Fibroblast of upper back skin (primary cell): ENCODE measurements at places on chromosomes 16 and 17.

DNA sequence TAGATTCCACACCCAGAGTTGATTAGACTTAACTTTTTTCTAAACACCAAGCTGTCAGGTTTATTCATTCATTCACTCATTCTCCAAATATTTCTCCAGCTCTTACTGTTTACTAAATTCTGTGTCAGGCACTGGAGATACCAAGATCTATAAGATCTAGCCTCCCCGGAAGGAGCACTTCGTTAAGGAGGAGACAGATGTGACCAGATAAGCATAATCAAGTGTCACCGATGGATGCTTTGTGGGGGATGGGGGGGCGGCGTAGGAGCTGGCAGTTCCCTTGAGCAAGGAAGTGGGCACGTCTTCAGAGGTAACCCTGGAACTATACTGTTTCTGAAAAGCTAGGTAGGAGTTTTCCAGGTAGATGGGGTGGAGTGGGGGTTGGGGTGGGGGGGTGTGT, 3.8 kb upstream of the RPL26 start:
- no peak for DNase-seq

DNA sequence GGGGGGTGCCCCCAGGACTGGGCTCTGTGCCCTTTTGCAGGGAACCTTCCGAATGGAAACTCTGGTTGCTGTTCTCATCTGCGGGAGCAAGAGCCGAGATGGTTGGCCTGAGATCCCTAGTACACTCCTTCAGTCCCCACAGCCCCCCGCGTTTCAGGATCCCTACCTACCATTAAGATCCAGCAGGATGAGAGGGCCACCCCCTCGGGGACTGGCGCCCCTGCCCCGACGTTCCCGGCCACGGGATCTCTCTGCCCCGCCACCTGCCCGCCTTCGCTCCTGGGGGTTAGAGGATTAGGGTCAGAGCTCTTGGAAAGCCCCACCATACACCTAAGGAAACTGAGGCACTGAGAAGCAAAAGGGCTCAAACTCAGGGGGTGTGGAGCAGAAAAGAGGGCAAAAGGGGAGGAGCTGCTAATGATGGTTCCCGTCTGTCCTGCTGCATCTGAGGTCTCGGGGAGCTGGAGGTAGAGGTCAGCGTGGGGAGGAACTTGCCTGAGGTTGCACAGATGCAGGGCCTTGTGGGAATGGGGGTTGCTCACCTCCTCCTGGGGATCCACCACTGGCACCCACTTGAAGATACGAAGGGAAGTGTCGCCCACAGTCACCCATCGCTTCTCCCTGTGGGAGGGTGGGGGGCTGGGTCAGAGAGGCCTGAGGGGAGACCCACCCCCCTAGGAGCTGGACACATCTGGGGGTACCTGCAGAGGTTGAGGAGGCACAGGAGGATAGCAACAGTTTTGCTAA, 1.0 kb downstream of the BCL7C start:
- no peak for DNase-seq

DNA sequence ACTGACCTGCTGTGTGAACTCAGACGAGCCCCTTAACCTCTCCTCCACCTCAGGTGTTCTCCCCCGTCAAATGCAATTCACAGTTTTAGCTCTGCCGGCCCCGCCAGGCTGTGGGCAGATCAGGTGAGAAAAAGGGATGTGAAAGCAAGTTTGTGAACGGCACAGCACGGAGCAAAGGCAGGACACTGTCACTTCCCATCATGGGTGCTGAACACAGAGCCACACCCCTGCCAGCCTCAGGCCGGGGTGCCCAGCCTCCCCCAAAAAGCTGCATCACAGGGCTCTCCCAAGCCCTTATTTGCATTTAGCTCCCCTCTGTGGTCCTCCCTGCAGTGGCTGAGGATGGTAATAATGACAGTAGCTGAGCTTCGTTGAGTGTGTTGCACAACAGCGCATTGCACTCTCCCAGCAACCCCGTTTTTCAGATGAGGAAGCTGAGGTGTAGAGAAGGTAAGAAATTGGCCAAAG, 88.8 kb upstream of the TNRC6C start:
- no peak for DNase-seq

DNA sequence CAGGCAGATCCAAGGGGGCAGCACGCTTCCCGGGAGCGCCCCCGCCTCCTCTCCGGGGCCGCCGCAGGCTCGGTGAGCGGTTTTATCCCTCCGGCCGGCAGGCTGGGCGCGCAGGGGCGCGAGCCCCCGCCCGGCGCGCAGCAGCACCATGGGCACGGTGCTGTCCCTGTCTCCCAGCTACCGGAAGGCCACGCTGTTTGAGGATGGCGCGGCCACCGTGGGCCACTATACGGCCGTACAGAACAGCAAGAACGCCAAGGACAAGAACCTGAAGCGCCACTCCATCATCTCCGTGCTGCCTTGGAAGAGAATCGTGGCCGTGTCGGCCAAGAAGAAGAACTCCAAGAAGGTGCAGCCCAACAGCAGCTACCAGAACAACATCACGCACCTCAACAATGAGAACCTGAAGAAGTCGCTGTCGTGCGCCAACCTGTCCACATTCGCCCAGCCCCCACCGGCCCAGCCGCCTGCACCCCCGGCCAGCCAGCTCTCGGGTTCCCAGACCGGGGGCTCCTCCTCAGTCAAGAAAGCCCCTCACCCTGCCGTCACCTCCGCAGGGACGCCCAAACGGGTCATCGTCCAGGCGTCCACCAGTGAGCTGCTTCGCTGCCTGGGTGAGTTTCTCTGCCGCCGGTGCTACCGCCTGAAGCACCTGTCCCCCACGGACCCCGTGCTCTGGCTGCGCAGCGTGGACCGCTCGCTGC, 832 bp downstream of the CDK5R1 start:
- no peak for DNase-seq

GRCh38 chr17:50037321-50038107, 18.4 kb upstream of the ITGA3 start:
- peak; percentile 87 for DNase-seq
